ENCODE measurements at places on chromosomes 5 and 9.
A peak's percentile ranks its signal among the peaks of the same experiment; 100 is the strongest.

- no peak for DNase-seq
Measured at GRCh38 chr5:170361616-170362015, 27.6 kb downstream of the KCNMB1 start.

- no peak for DNase-seq
Measured at GRCh38 chr5:42513246-42513645, 90.0 kb downstream of the GHR start.

- peak; percentile 34 for DNase-seq
Measured at GRCh38 chr5:136249678-136250266, 56.8 kb upstream of the SMIM32 start.

DNA sequence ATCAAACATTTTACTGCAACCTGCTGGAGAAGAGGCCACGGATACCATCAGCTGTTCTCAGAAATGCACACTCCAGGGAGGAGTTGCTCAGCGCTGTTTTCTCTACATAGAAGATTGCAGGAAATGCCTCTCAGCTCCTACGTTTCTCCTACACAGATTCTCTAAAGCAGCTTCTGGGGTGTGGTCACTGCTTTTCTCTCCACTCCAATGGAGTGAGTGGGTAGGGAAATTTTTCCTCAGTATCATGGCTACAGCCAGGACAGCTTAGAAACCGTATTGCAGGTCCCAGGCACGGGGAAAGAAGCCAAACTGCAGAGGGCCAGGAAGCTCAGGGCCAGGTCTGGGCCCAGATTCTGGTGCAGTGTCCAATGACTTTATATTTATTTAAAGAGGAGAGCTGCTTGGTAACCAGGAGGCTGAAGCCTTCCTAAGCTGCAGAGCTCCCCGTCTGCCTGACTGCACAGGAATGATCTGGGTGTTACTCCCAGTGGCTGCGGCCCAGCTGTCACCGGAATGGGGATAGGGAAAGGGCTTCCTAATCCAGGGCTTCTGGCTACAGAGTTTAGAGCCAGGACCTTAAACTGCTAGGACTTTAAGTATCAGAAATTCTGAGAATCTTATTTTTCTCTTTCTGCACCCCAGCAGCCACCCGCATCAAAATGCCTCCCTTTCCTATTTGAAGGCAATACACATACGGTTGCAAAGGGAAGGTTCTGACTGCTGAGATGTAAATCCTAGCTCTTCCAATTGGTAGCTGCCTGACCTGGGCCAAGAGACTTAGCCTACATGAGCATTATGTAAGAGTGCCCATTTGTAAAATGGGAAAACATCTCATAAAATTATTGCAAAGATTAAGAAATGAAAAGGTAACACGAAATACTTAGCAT lies 1.4 kb upstream of the SPTAN1 start:
- DNase-seq: no peak

DNA sequence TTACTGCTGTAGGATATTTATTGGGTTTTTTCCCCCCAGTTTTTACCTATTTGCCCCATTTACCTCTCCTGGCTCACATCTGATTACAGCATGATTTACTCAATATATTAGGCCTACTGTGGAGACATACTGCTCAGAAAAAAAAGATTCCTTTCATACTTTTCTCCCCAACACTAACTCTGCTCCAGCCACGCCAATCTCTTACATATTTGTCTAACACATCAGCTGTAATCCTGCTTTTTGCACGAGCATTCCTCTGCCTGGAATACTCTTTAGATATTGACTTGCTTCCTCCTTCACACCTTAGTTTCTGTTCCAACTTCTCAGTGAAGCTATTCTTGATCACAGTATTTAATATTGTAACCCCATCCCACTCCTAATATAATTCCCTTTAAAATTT lies 158.1 kb upstream of the VCAN start:
- no peak for DNase-seq

- DNase-seq: no peak
Measured at GRCh38 chr5:113029614-113030013, 53.0 kb downstream of the DCP2 start.

- DNase-seq: no peak
Measured at GRCh38 chr5:134141331-134142050, 27.0 kb downstream of the TCF7 start.

DNA sequence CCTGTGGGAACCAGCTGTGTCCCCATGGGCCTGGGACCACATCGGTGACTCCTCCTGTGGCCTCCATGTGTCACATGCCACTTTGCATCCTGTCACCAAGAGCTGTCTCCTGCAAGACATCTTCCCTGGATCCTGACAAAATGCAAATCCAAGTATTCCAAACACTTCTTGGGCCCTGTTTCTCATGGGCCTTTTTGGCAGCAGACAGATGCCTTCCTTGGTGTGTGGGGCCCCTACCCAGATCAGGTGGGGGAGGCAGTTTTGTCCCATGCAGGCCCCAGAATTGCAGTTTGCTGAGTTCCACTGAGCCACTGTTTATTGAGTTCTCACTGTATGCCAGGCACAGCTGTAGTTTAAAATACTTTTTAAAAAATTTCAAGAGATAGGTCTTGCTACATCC lies 62.5 kb upstream of the GABRP start:
- DNase-seq: no peak

DNA sequence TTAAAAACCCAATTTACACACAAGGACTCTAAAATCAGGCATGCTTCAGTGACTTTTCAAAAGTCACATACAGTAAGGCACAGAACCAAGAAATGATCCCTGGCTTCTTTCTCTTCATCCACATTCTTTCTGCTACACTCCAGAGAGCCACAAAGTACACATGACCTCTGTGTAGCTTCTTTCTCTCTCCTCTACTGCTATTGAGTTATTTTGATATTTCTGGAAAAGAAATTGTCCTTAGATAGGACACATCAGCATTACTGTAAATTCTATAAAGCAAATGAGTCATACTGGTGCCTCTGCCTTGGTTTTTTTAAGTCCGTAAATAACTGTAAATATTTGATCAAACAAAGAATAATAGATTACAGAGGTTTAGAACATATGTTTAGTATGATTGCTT lies 96.3 kb downstream of the KIAA0825 start:
- no peak for DNase-seq

GRCh38 chr5:54570916-54571315 lies 53.4 kb downstream of the SNX18 start:
- DNase-seq: no peak

DNA sequence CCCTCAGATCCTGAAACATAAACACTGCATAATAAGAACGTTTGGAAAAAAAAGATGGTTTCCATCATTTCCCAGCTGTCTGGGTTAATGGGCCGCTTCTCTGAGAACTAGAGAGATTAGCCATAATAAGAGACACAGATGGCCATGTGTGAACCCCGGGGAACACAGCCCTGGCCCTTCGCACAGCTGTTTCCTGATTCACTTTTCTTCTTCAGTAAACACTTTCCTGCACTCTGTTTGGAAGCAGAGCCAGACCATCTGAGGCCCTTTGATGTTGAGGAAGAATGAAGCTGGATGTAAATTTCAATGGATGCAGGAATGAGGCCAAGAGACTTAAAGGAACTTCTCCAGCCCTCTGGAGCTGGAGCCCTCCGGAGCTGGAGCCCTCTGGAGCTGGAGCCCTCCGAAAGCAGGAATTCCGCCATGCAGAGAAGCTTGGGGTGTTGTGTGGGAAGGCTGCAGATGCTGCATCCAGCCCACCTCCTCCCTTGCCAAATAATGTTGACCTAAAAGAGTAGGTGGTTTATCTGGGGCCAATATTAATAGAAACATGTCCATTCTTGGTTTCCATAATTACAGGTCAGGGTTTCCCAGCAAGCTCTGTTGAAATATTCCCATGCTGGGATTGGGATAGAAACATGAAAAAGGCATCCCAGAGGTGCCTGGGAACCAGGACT lies 218.9 kb downstream of the NXNL2 start:
- DNase-seq: no peak

GRCh38 chr9:35342221-35342958 lies 147.5 kb upstream of the RUSC2 start:
- no peak for DNase-seq

DNA sequence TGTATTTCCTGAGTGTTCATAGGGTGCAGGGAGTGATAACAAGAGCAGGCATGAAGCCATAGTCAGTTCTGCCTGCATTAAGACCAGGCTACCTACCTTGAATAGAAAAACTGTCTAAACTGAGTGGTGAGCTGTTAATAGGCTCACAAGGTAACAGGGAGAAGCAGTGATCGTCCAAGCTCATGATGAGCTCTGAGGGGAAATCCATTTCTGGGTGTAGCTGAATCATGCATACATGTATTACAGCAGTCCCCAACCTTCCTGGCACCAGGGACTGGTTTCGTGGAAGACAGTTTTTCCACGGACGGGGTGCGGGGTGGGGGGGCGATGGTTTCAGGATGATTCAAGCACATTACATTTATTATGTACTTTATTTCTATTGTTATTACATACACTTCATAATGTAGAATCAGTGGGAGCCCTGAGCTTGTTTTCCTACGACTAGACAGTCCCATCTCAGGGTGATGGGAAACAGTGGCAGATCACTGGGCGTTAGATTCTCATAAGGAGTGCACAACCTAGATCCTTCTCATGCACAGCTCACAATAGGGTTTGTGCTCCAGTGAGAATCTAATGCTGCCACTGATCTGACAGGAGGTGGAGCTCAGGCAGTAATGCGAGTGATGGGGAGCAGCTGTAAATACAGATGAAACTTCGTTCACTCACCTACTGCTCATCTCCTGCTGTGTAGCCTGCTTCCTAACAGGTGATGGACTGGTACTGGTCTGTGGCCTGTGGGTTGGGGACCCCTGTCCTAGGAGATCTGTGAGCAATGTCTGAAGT lies 100.0 kb upstream of the IL6ST start:
- DNase-seq: no peak

DNA sequence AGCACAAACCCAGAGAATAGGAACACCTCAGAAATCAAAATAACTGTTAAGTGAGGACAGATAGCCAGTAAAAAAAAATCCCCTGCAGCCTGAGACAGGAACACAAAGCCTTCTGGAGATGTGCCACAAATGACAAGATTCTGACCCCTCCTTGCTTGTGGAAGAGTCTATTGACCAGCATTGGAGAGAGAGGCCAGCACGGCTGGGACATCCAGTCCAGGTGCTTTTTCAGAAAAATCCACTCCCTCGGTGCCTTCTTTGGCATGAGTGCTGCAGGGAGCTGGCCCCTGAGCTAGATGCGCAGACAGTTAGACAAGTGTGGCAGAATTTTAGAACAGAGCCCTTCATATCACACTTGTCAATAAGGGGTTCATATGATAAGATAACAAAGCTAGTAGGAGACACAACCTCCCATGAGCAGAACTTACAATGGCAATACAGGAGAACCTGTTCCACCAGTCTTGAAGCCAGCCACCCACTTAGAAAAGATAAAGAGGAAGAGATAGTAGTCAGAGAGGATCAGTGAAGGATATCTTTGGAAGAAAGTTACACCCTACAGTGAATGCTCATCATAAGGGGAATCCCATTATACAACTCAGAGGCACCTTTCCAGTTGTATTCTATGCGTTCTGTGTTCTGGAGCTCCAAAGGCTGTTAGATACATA lies 298.4 kb downstream of the TLE1 start:
- no peak for DNase-seq

DNA sequence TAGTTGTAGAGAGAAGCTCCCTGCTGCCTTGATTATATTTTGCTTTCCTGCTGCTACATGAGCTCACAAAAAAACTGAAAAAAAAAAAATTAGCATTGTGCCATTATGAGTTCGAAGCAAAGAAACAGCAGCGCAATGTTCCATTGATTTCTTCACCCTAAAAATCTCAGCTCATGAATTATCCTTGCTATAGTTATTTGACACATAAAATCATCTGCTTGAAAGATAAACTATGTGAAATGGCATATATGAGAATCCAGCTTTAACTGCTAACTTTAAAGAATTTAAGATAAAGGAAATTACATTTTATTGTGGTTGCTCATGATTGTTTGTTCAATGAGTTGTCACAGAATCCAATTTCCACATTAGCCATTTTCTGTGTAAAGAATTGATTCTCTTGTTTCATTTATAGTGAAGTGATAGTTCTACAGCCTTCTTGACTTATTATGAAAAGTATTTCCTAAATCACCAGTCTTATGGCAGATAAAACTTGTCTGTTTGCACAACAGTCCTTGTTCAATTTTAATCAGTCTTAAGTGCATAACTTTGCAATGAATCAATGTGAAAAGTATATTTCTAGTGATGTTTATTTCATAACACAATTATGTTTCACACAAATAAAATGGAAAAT lies 1275.0 kb upstream of the CDH9 start:
- no peak for DNase-seq

DNA sequence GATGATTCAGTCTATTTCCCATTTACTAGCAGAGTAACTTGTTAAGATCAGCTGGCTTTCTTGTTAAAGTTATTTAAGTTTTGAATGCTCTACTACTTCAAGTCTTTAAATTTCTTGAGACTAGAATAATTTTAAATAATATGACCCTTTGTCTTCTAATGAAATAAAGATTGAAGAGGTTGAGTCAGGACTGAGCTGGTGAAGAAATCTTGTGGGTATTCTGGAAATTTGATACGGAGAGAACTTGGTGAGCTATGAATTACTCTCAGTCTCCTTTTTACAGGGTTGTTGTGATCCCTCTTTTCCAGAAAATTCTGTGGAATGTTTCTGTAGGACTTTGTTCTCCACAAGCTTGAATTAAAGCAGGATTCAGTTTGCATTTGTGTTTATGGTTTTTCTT lies 29.3 kb downstream of the RNF20 start:
- DNase-seq: no peak

GRCh38 chr5:159905496-159905895 lies 10.8 kb upstream of the ADRA1B start:
- no peak for DNase-seq

DNA sequence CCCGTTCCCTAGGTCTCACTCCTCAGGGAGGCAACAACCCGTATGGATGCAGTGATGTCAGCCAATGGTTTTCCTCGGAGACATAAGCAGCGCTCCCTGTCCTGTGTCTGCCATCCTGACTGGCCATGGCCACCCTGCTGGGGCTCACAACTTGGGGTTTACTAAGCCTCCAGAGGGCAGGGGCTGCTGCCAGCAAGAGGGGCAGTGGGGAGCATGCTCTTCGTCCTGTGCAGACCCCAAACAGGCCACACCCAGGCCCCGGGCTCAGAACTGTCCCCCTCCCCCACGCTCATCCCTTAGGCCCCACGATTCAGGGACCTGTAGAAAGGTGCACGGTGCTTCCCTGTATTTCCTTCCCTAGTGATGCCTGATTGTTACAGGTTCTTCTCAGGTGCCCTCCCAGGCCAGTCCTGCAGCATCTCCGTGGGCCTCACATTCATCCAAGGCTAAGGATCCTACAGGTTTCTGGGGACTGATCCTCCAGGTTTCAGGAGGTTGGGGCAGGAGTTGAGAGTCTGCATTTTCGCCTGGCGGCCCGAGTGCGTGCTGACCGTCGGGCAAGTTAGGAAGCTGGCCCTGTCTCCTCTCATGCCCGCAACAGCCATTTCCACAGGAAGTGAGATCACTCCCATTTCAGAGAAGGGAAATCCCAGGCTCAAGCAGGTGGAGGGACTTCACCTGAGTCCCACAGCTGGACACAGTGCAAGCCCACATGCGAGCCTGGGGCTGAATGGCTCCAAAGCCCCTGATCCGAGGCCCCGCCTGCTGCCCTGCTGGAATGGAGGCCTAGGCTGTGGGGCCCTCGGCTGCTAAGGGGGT lies 217.6 kb downstream of the ROR2 start:
- DNase-seq: no peak

GRCh38 chr9:96688187-96688586 lies 33.1 kb upstream of the PRXL2C start:
- no peak for DNase-seq

- peak; percentile 0 for DNase-seq
Measured at GRCh38 chr5:65076251-65076869, 307.6 kb downstream of the CWC27 start.
